ENCODE measurements at places on chromosomes 1 and 21.

GRCh38 chr1:229664133-229664689 lies 38.2 kb downstream of the URB2 start:
- DNase-seq, result peak; percentile 97

DNA sequence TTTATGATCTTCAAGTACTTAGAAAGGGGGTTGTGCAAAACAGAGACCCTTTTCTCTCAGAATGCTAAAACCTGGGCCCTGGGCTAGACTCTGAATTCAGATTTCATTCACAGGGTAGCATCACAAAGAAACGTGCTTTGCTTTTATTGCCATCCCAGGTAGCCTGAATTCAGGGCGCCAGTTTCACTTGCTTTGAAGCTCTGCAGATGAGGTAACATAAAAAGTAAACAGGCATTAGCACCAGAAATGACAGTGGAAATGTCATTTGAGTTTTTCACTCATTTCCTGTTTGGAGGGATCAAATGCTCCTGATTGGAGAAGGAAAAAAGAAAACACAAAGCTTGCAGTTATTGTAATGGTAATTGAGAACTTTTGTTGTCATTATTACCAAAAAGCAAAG lies 2.6 kb downstream of the SYPL2 start:
- DNase-seq, result no peak

GRCh38 chr1:47436979-47437446 lies 831 bp upstream of the FOXD2 start:
- DNase-seq, result no peak

GRCh38 chr1:51714374-51715019 lies 97.6 kb downstream of the OSBPL9 start:
- no peak for DNase-seq

DNA sequence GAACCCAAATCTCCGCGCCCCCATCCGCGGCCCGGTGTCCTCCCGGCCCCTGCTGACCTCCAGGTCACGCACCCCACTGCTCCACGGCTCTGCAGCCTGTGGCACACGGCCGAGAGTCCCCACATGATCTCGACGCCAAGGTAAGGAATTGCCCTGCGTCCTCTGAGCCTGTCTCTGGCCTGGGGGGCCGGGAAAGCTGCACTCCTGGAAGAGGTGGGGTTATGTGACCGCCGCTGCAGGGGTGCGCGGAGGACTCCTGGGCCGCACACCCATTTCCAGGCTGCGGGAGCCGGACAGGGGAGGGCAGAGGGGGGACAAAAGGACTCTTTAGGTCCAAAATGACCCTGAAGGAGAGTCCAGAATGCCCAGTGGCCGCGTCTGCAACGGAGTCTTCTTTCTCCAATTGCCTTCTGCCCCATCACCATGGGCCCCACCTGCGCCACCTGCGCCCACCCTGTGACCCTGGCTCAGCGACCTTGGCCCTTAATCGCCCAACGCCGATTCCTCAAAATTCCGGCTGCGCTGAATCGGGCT lies 997 bp upstream of the SIM2 start:
- no peak for DNase-seq

Measured in activated CD8-positive, alpha-beta T cell treated with anti-CD3 and anti-CD28 coated beads for 36 hours (primary cell).